ENCODE measurements at places on chromosomes 1 and 21.
A peak's percentile ranks its signal among the peaks of the same experiment; 100 is the strongest.

- DNase-seq = peak; percentile 78
Measured at GRCh38 chr1:25232027-25232865, at the start of gene SYF2. Gene SYF2, minus strand, starts transcription at chr1:25232502. Its CDS starts 35 bp downstream, at chr1:25232467.

GRCh38 chr1:52164604-52165003, 22.7 kb downstream of the ZFYVE9 start:
- no peak for DNase-seq

DNA sequence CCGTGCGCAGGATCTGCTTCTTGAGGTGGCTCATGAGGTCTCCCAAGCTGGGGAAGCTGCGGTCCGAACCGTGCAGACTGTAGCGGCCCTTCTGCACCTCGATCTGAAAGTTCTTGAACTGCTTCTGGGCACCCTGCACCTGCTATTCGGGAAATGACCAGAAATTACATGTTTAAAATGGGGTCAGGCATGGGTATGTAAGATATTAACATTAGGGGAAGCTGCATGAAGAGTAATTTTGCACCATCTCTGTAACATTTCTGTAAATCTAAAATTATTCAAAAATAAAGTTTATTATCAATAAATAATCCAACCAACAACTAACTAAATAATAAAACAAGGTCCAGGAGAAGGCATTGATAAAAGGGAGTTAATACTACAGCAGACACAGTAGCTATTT, 110.7 kb downstream of the RAVER2 start:
- DNase-seq = no peak

- DNase-seq = no peak
Measured at GRCh38 chr21:18608226-18608625, 204.6 kb upstream of the TMPRSS15 start.

DNA sequence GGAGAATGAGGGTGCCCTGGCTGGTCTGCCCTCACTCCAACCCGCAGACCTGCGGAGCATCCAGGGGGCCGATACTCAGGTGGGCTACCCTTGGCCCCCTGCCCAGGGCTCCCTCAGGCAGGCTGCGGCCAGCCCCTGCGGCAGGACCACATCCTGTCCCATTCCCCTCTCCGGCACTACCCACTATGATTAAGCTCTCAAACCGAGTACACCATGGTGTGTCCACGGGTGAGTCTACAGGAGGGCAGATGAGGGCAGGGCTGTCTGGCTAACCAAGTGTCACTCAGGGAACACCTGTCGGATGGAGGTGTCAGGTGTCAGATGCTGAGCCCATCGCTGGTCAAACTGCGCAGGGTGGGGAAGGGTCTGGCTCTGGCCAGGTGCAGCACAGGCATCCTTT, 47.2 kb downstream of the SLC66A1 start:
- no peak for DNase-seq

- DNase-seq = no peak
Measured at GRCh38 chr1:233884461-233885151, 19.9 kb upstream of the SLC35F3 start.

DNA sequence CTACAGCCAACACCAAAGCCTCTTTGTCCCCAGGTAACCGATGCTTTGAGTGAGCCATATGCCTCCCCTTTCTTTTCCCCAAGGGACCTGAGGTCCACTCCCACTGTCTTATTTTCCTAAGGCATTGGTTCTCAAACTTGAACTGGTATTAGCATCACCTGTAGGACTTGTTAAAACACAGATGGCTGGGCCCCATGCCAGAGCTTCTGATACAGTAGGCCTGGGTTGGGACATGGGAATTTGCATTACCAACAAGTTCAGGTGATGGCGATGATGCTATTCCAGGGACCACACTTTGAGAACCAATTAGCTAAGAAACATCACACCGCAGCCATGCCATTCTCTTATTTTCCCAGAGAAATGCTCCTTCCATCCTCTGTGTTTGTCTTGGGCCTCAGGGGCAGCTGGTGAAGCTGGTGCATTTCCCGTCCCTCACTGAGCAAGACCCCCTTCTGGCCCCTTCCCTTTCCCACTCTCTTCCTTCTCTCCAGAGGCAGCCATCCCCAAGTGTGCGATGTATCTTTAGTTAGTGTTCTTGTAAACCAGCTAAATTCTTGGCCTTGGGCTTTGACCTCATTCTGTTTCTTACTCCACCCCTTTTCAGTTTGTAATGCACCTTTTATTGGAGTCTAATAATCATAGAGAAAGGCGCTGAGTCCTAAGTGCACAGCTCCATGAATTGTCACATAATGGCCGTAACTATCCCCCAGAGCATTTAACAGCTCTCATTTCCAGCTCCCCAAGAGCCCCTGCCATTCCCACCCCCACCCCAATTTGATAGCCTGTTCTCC, 14.2 kb upstream of the TTC22 start:
- DNase-seq = no peak

GRCh38 chr1:67897270-67897949, 64.1 kb upstream of the GNG12 start:
- no peak for DNase-seq

DNA sequence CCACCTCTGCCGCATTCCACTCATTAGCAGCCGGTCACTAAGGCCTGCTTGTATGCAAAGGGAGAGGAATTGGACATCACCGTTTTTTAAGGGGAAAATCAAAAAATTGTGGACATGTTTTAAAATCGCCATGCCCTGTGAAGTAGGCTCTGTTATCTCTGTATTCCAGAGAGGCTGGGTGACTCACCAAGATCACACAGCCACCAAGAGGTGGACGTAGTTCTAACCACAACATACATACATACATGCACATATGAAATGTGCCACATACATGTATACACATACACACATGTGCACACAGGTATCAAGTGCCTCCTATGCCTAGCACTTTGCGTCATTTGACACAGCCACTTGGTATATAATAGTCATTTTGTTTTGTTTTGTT, 16.0 kb upstream of the ZSCAN20 start:
- no peak for DNase-seq

- peak; percentile 48 for DNase-seq
Measured at GRCh38 chr1:184028854-184029623, 8.5 kb downstream of the COLGALT2 start.

DNA sequence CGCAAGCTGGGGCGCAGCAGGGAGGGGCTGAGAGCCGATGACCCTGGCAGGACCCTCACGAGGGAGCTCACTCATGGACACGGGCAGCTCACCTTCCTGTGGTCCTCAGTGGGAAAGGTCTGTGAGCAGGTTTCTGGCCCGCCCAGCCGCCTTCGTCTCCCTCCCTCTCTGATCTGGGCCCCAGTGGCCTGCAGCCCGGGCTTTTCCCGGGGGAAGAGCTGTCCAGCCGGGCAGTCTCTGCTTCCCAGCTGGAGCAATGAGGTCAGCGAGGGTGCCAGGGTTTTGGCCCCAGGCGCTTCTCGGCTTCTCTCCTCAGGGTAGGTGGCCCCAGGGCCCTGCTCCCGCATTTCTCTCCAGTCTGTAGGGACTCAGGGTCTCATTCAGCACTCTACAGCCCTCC, 22.2 kb upstream of the ARHGEF16 start:
- no peak for DNase-seq

DNA sequence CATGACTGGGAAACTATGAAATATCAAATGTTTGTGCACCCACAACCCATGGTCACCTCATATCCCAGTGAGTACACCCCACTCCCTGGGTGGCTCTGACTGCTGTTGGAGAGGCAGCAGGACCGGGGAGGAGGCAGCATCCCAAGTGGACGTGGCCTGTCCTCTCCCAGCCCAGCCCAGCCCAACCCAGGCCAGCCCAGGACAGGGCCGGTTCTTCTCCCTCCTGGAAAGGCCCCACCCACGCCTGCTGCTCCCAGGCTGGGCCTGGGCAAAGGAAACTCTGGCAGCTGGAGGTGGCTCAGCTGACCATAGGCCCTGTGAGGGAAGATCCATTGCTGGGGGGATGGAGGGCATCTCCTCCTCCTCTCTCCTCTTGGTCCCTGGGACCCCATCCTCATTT, 19.1 kb downstream of the MATN1 start:
- DNase-seq = no peak

- DNase-seq = no peak
Measured at GRCh38 chr1:7850786-7851185, 2.1 kb downstream of the UTS2 start.

DNA sequence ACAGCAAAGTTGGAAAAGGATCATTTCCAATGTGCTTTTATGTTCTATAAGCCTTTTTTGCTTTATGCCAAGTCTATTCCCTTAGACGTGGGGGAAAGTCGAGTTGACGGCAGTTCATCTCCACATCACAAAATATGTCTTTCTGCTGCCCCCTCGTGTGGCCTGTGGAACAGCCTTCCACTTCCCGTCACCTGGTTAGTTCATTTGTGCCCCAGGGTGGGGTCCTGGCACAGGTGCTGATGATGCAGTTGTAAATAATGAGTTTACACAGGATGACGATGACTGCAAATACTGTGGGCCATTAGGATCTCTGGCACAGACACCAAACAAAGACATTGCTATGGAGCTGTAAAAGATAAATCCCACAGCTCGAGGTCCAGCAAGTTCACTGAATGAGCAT, 10.0 kb upstream of the OTUD3 start:
- DNase-seq = no peak

- DNase-seq = no peak
Measured at GRCh38 chr1:189192741-189193520, 1284.7 kb downstream of the BRINP3 start.

DNA sequence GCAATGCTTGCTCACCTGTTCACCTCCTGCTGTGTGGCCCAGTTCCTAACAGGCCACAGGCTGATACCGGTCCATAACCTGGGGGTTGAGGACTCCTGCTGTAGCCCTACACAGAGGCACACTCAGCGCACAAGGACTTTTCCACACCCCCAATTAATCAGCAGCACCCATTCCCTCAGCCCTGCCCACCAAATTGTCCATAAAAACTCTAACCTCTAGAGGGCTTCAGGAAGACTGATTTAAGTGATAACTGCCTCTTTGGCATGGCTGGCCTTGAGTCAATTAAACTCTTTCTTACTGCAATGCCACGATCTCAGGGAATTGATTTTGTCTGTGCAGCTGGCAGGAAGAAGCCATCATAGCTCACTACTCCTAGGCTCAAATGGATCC, 71.3 kb upstream of the MUTYH start:
- DNase-seq = no peak

GRCh38 chr1:40508375-40509341, at the start of gene EXO5:
Gene EXO5, plus strand, starts transcription at chr1:40508767. Its CDS starts 5,778 bp downstream, at chr1:40514545.
- peak; percentile 57 for DNase-seq

- no peak for DNase-seq
Measured at GRCh38 chr1:14999441-14999840, 154.1 kb upstream of the TMEM51 start.

DNA sequence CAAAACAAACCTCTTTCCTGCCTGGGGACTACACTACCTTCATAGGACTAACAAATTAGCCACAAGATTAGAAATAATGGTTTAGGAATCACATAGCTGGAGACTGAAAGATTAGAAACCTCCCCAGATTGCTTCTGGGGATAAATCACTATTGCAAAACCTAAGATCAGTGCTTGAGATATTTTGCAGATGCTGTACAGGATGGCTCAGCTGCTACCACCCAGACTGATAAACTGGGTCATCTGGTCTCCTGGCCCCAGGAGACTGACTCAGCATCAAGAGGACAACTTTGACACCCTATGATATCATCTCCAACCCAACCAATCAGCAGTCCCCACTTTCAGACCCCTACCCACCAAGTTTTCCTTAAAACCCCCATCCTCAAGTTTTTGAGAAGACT, 137.0 kb downstream of the LRRC53 start:
- DNase-seq = no peak

- no peak for DNase-seq
Measured at GRCh38 chr1:71210718-71211117, 129.9 kb upstream of the ZRANB2 start.

- DNase-seq = no peak
Measured at GRCh38 chr1:229092377-229093237, 178.3 kb upstream of the RAB4A start.

- DNase-seq = no peak
Measured at GRCh38 chr21:35323947-35324346, 274.8 kb upstream of the RUNX1 start.

DNA sequence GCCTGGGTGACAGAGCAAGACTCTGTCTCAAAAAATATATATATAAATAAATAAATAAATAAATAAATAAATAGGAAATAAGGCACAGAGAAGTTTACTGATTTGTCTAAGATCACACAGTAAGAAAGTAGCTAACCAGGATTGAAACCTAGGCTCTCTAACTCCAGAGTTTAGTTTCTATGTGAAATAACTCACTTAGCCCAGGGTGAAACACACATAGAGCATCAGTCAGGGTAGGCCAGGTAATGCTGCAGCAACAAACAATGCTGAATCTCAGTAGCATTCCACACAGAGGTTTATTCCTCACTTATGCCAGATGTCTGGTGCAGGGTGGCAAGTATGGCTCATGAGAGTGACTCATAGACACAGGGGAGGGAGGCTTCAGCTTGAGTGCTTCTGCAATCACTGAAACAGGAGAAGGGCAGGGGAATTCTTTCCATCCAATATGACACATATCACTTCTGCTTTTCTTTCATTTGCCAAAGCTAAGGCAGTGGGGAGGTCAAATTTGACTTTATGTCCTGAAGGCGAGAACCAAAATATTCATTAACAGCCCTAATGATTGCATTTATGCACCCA, 37.1 kb upstream of the KANK4 start:
- DNase-seq = no peak

DNA sequence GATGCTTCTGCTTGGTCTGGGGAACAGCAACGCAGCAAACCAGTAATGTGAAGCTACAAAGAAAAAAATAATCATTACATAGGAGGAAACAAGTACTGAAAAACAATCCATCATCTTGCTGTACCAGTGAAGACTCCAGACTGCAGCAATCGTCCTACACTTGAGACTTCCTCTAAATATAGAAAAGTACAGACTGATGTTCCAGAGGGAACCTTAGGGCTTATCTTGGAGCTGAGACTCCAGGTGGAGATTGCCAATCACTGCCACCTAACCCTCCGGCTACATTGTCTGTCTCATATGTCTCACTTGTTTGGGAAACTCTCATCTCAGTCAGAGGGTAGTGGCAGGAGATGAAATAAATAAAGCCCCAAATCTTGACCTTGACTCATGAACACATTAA, 9.4 kb upstream of the UHMK1 start:
- no peak for DNase-seq

GRCh38 chr1:226987179-226987536, 47.1 kb downstream of the COQ8A start:
- no peak for DNase-seq

GRCh38 chr1:227654858-227655752, 80.0 kb downstream of the JMJD4 start:
- no peak for DNase-seq

DNA sequence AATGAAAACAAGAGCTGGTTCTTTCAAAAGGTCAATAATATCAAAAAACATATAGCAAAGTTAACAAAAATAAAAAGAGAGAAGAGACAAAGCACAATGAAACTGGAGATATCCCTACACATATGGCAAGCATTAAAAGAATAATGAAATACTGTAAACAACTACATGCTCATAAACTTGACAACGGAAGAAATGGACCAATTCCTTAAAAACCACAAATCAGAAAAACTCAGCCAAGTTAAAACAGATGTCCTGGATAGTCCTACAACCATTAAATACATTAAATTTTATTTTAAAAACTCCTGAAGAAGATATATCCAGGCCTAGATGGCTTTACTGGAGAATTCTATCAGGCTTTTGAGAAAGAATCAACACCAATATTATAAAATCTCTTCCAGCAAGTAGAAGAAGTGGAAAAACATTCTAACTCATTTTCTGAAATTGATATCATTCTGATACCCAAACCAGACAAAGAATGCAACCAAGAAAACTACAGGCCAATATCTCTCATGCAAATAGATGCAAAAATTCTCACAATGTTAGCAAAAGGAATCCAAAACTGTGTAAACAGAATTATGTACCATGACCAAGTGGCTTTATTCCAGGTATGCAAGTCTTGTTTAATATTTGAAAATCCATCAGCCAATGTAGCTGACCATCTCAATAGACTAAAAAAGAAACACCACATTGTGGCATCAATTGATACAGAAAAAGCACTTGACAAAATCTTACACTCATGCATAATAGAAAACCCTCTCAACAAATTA, 56.1 kb upstream of the LRRC7 start:
- no peak for DNase-seq
